GM13976 (cell line): ENCODE measurements at places on chromosomes 7 and 10.
A peak's percentile ranks its signal among the peaks of the same experiment; 100 is the strongest.

GRCh38 chr10:6465854-6466601 is 114.0 kb downstream of the PRKCQ start:
- DNase-seq = no peak

DNA sequence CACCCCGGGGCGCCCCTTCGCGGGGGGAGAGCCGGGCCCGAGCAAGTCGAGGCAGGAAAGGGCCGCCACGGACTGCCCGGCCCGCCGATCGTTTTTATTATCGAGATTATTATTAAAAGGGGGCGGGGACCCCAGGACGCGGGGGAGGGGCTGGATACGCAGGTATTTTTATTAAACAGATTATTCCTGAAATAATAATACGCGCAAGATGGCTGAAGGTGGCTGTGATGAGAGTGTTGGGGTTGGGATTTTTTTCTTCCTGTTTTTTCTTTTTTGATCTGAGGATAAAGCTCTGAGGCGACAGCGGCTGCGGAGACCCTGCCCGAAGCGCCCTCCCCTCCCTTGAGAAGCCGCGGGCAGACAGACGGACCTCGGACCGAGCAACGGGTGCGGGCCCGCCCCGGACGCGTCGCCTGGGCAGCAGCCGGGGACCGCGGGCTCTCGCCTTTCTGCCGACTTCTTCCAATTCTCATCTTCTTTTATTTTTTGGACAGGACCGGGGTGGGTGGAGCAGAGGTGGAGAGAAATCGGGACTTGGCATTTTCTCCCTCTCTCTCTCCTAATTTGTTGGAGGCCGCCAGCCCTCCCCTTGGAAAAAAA is 1.4 kb upstream of the TRIM8 start:
- no peak for DNase-seq

- no peak for DNase-seq
These were observed 71.5 kb downstream of the XPNPEP1 start for GRCh38 chr10:109851616-109852474.

- DNase-seq = no peak
These were observed 1.4 kb downstream of the OR6B1 start for GRCh38 chr7:144001543-144001942.

GRCh38 chr7:101113836-101114235 is 13.1 kb upstream of the SERPINE1 start:
- DNase-seq = no peak

DNA sequence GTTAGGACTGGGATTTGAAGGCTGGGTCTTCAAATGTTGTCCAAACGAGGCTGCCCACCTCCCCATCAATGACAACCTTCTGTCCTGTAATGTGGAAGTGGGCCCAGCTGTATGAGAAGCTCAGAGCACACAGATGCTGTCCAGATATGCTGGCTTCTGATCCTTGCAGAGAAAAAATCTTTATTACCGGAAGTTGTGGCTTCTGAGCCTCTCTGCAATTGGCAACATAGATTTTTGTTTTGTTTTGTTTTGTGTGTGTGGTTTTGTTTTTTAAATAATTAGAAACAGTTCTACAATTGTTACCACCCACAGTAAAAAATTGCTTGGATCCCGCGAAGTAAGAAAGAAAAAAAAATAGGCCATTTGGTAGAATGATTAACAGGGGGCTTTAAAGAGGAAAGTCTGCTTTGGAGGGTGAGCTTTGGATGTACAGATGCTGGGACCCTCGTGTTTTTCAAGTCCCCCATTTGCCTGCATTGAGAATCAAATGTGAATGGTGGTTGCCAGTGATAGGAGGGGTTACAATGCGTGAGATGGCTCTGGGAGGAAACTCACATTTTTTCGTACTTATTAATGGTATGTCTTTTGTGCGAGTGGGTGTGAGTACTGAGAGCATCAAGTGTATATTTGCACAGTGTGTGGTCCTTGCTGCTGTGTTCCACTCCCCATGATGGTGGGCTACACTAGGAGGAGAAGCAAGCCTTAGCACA is 153.2 kb downstream of the TCF7L2 start:
- no peak for DNase-seq

DNA sequence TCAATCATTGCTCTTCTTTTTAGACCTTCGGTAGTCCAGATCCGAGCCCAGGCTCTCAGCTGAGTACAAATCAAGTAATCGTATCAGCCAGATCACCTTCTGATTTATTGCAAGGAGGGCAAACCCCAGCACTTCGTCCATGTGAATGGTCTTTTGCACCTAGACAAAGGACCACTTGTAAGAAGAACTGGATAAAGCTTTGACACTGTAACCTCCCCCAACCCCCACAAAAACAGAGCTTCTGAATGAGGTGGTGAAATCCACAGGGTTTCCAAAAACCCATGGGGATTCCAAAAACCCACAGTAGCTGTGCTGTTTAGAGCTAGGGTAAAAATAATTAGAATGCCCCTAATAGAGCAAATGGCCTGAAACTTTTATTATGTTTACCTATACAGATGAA is 148.8 kb upstream of the ODAD2 start:
- no peak for DNase-seq

DNA sequence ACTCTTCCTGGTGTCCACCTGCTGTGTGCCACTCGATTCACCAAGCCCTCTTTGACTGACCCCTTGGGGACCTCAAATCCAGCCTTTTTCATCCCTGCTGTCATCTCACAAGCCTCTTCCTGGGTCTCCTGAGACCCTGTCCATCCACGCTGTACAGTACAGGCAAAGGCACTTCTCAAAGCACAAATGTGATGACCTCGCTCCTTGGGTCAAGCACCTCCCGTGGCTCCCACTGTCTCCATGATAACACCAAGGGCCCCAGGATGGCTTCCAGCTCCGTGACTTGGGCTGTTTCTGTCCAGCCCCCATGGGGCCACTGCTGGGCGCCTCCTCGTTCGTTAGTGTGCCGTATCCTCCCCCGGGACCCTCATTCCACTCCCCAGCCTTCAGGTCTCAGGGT is 28.7 kb downstream of the PVRIG start:
- no peak for DNase-seq

- DNase-seq = peak; percentile 25
These were observed 26.1 kb downstream of the PRSS58 start for GRCh38 chr7:142231716-142232115.

- DNase-seq = no peak
These were observed 42.9 kb downstream of the CHRM2 start for GRCh38 chr7:136911344-136911743.

GRCh38 chr10:113283189-113283588 is 269.7 kb upstream of the HABP2 start:
- DNase-seq = no peak

- DNase-seq = no peak
These were observed 26.5 kb downstream of the KIAA1217 start for GRCh38 chr10:24235471-24235870.

GRCh38 chr10:111093741-111094380 is 17.0 kb downstream of the ADRA2A start:
- no peak for DNase-seq
